ENCODE measurements at places on chromosomes 13 and 19.

DNA sequence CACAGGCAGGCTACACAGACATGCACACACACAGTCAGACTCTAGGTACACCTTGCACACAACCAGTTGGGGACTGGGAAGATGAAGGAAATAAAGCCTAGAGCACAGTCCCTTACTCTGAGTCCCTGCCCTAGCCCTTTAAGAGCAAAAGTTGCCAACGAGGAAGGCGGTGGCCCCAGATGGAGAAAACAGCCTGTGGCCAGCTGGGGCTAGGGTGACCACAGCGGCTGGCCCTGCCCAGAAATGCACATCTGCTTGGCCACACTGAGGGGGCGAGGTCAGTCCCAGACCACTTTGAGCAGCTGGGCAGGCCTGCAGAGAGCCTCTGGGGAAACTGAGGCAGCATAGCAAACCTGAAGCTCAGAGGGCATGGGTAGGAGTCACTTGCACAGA, 52.3 kb downstream of the PTPRS start:
- DNase-seq = no peak

DNA sequence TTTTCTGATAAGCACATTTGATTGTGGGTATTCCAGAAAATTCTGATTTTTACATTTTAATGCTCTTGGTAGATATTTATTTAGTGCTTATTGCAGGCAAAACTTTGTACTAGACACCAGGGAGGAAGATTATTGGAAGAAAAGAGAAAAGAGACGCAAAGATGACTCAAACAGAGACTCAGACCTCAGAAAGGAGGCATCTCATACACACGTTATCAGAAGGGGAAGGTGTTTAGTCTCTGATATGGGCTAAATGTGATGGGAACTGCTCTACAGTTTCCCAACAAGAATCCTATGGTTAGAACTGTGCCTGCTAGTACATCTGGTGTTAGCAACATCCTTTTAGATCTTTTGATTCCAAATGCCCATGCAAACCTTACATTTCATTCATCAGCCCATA, 245.6 kb downstream of the KLF5 start:
- no peak for DNase-seq

- DNase-seq = no peak
Observed at GRCh38 chr13:77339408-77339807, 12.5 kb upstream of the MYCBP2 start.

DNA sequence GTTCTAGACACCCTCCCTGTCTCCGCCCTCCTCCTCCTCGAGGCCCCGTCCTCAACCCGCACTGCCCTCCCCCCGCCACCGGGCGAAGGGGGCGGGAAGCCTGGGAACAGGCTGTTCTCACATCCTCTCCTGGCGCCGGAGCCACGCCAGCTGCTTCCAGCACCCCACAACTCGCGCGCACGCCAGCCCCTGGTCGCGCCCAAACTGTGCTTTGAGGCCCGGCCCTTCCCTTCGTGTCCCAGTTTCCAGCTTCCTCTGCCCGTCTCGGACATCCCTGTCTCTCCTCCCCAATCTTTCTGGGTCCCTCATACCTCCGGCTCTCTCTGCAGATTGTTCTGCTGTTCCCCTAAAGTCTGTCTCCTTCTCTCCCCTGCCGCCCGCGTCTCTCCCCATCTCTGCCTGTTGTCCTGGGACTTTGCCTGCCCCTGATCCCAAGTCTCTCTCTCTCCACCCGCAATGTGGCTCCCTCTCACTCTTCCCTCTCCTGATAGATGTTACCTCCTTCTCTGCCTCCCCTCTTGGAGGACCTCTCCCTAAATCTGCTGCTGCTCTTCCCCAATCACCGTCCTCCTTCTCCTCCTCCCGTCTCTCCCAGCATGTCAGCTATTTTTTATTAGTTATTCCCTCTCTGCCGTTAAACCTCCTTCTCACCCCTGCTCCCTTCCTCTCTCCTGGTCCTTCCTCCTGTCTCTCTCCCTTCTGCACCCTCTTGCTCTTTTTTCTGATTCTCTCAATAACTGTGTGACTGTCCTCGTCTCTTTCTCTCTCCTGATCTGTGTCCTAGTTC, 14.2 kb downstream of the DPF1 start:
- no peak for DNase-seq

- DNase-seq = no peak
Observed at GRCh38 chr19:31596751-31597150, 247.5 kb upstream of the TSHZ3 start.

- DNase-seq = no peak
Observed at GRCh38 chr13:35947315-35947714, 183.9 kb downstream of the DCLK1 start.

DNA sequence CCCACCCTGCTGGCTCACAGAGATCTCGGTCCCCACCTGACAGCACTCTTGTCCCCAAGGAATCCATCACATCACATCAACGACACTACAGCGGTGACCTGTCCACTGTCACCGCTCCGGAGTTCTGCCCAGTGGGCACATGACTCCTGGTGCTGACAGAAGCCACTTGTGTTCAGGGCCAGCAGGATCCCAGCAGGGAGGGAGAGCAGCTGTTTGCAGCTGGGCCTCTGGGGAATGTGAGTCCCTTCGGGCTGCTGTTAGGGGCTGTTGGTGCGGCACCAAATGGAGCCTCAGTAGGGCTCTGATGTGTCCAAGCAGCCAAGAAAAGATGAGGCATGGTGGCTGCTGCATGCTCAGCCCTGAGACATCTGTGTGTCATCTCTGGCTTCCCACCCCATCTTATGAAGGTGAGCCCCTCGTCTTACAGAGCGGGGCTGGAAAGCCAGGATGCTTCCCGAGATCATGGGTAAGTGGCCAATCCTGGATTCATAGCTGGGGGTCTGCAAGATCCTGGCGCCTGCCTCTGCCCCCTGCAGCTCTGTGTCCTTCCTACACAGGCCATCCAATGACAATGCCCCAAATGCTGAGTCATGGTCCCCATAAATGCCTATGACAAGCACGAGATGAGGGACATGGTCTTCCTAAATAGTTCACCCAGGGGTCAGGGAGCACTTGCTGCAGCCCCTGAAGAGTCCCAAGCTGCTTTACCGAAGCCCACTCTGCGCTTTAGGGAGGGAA, 56.0 kb downstream of the F2RL3 start:
- no peak for DNase-seq
